ENCODE measurements at places on chromosomes 6 and 20. TPM values are rescaled to one million over a fixed set of nuclear protein-coding genes. Genes with fewer than 3 reads are reported as not detected.

The HCK gene
- 0.20 TPM for total RNA-seq

The SUMO4 gene
- total RNA-seq: not detected

The COL19A1 gene
- total RNA-seq: not detected

The HLA-DOA gene
- not detected for total RNA-seq

The FAM50B gene
- 7.4 TPM for total RNA-seq

The R3HDML gene
- 0.15 TPM for total RNA-seq

The ISM1 gene
- 0.24 TPM for total RNA-seq

The ZFP57 gene
- total RNA-seq: not detected

The CRISP2 gene
- total RNA-seq: not detected
